GM03348 (cell line): ENCODE measurements at places on chromosomes 3 and 15.
A peak's percentile ranks its signal among the peaks of the same experiment; 100 is the strongest.

DNA sequence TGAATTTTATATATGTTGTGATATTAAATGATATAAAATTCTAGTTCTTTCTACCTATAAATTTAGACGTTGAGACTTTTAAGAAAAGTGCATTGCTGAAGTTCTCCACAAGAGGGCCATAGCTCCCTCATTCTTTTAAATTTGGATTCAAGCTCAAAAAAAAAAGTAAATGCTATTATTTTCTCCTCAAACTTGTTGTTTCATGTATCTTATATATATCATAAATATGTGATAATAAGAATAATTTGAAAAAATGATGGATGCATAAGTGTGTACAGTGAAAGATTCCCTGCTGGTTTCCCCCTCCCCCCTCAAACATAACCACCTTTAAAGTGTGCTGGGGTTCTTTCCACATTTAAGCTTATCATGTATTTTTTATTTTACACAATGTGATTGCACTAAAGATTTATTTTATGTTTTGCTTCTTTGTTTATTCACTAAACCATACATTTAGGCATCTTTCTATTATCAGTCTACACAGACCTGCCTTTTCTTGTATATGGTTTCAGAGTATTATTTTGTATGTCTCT lies 769.4 kb upstream of the GOLIM4 start:
- peak; percentile 32 for DNase-seq

DNA sequence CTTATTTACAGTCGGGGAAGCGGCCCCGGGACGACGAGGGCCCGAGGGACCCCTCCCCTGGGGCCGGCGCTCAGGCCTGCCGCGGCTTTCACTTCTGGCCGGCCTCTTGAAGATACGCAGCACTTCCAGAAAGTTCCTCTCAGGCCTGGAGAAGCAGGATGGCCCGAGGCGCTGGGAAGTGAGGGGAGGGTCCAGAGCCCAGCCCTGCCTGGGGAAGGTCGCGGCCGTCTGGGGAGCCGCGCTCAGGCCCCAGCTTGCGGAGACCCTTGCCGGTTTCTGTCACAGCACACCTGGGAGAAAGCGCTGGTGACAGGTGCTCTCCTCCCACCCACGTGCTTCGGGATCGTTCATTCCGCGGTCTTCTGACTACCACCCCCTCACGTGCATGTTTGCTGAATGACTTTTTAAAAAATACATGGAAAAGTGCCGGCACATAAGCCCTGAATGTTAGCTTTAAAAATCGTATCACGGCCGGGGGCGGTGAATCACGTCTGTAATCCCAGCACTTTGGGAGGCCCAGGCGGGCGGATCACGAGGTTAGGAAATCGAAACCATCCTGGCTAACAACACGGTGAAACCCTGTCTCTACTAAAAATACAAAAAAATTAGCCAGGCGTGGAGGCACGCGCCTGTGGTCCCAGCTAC lies 727 bp upstream of the TM2D3 start:
- no peak for DNase-seq

- no peak for DNase-seq
Measured at GRCh38 chr3:42714171-42714852, 11.7 kb upstream of the HHATL start.

- no peak for DNase-seq
Measured at GRCh38 chr3:172478116-172478515, 29.9 kb upstream of the GHSR start.
